ENCODE measurements at places on chromosomes 5 and 9.
A peak's percentile ranks its signal among the peaks of the same experiment; 100 is the strongest.

DNA sequence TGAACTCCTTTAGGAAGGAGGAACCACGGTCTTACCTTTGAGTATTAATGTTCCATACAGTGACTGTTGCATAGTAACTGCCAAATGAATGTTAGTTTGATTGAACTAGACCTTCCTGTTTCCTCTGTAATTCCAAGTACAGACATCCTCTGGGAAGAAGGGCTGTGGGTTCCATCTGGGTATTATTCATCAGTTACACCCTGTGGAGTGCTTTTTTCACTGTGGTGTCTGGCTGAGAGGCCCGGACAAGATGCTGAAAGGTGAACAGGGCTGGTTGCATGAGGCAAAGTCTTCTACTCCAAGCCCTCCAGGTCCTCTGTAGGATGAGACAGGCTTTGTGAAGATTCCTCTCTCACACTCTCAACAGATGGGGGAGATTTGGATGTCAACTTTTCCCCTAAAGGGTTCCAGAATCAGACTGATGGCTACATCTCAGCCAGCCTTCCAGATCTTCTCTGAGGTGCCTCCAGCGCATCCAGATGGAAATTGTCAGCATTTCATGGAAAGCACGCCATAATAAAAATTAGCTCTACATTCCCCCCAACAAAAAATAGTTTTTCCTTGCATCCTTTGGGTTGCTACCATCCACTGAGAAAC lies 230.9 kb downstream of the GAS1 start:
- no peak for DNase-seq

DNA sequence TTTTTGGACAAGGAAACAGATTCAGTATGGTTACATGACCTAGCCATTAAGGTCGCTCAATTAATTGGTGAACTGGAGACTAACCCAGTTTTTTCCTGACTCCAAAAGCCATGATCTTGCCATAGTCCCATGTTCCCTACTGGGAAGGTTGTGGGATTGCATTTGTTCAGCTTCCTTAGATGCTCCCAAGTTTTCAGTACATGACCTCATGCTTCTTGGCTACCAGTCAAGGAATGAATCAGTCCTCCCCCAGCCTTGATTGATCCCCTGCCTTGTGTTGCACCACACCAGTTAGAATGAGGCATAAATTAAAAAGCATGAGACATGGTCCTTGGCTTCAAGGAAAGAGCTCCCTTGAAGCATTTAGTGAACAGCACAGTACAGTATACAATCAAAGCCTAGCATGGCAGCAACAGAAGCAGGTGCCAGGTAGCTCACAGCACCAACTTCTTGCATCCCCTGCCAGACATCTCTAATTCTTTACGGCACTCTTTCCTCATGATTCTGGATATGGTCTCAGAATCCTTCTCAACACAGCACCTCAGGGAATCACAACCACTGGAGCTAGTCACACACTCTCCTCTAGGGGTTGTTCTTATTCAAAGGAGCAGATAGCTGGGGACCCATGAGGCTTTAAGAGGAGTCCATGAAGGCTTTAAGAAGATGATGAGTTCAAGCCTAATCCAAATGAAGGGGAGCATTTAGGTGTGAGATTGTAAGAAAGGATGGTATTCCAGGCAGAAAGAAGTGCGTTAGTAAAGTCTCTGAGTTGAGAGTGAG lies 295.5 kb upstream of the CLINT1 start:
- DNase-seq, result peak; percentile 86

GRCh38 chr9:68998385-68998784 lies 15.5 kb downstream of the PRKACG start:
- no peak for DNase-seq

- no peak for DNase-seq
Measured at GRCh38 chr5:124908581-124909451, 162.4 kb upstream of the ZNF608 start.

DNA sequence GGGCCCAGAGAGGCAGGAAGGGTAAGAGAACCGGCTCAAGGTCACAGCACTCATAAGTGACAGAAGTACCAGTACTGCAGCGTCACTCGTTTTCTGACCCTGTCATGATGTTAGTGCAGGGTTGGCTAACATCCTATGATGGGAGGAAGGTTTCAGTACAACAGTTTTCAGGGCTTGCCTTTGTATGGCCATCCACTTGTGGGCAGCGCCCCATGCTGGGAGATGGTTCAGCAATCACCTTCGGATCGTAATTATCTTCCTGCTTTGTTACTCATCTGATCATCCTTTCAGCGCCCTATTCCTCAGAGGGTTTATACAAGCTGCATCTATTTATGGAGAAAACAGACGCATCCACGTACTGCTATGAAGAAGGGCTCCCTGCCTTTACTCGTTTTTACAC lies 2.4 kb downstream of the MAP1B start:
- no peak for DNase-seq

- DNase-seq, result no peak
Measured at GRCh38 chr5:134560698-134561097, 35.2 kb downstream of the JADE2 start.

DNA sequence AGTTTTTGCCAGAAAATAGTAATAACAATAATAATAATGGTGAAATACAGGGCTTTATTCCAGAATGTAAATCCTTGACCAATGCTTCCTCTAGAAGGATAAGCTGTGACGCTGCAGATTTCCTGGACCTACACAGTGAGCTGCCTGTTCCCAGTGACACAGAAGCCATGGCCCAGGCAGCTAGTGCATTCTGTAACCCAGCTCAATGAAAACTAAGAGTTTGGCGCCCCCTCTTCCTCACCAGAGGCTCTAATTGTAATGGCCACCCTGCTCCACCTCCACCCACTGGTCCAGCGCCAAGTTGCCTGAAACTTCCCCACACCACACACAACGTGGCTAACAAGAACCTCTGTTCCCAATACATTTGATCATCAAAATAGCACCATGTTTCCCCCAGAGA lies 248.1 kb downstream of the CETN3 start:
- no peak for DNase-seq

DNA sequence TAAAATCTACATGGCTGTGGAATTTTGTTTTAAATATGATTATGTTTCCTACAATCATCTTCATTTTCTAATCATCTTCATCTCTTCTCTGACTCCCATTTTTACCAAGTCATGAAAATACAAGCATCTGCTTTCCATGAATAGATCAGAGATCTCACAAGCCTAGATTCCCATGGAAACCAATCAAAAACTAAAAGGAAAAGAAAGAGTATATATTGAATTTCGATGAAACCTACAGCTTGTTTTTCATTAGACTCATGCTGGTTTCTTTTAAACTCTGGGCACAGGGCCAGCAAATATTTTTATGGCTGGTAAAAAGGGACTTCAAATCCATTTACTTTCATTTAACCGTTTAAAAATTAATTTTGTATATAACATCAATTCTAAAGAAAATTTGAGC lies 51.2 kb downstream of the INVS start:
- no peak for DNase-seq

DNA sequence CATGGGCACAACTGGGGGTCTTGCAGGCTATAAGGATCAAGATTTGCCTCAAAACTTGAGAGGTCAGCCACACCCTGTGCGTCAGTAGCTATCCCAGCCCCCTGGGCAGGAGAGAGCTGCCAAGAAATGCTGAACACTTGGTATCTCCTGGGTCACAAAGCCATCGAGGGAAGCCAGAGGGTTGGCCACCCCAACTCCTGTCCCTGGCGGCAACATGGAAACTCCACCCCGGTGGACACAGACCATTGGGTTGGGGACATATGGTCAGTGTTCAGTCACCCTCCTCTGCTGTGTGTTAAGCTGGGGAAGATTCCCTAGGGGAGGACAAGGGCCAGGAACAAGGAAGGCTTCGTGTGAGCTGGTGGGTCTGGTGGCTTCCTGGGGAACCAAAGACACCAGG lies 140.6 kb downstream of the C5orf15 start:
- no peak for DNase-seq

GRCh38 chr9:106911951-106912350 lies 49.0 kb downstream of the ZNF462 start:
- DNase-seq, result no peak

GRCh38 chr9:69195668-69196067 lies 21.6 kb downstream of the TJP2 start:
- no peak for DNase-seq

- no peak for DNase-seq
Measured at GRCh38 chr9:130900701-130901497, 4.3 kb upstream of the QRFP start.

DNA sequence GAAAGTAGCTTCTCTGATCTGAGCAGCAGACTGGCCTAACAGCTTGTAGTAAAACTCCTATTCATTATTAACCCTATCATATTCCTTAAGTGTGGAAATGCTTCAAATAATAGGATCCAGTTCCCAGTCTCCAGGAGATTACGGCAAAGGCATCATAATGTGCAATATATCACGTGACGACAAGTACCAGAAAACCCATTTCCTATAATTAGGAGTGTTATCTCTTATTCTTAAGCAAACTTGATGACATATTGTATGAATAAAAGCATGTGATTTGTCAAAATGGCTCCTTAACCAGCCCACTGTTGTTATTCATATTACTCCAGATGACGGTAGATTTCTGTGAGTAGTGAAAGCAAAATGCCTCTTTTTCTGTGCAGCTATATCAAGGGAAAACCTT lies 2.9 kb downstream of the SV2C start:
- DNase-seq, result no peak

DNA sequence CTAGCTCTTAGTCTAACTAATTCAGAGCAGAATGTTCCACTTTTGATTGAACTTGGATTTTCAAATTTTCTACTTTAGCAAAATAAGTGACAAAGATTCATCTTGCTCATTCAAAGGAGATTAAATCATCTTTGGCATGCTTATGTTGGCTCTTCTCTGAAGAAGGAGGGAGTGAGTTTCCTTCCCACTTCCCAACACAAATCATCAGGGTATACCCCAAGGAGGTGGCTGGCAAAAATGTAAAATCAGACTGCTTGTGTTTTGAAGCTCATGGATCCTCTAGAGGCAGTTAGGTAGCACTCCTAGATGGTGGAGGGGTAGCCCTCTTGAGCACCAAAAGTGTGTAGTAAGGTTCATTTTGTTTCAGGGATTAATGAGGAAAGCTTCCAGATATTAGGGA lies 343.1 kb downstream of the OSTF1 start:
- no peak for DNase-seq

GRCh38 chr9:129761901-129762369 lies 9.1 kb upstream of the PTGES start:
- peak; percentile 50 for DNase-seq

DNA sequence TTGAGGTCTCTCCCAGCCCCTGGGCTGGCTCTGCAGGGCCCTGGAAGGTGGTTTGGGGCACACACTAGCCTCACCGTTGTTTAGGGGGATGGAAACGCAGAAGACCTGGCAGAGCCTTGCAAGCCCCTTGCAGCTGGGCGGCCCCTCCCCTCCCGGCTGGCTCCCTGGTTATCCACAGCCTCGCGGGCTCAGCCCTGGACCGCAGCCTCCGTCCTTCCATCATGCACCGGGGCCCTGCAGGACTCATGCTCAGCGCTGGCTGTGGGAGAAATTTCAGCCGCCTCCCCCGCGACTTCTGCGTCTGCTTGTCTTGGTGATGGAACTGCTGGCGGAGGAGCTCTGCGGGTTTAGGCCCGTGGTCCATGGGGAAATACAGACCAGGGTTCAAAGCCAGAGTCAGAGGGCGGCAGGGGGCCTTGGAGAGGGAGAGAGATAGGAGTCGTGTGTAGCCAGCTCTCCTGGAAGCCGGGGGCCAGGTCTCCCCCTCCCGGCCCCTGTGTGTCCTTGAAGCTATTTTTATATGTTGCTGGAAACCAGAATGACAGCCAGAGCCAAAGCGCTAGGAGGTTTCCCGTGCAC lies 75.8 kb upstream of the IER5L start:
- no peak for DNase-seq

DNA sequence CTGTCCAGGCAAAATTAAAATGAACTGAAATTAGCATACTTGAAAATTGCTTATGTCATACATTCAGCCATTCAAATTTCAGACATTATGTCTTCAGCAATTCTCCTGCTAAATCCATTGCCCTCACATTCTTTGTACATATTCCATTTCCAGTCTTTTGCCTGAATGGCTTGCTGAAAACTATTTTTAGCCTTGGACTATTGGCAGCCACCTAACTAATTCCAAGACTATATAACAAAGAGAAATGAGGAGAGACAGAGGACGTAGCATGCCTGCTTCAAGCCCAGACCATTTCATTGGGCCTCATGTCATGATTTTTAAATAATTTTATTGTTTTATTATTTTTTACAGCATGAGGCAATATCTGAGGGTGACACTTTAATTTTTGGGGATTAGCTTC lies 100.3 kb downstream of the MRPS30 start:
- DNase-seq, result no peak

DNA sequence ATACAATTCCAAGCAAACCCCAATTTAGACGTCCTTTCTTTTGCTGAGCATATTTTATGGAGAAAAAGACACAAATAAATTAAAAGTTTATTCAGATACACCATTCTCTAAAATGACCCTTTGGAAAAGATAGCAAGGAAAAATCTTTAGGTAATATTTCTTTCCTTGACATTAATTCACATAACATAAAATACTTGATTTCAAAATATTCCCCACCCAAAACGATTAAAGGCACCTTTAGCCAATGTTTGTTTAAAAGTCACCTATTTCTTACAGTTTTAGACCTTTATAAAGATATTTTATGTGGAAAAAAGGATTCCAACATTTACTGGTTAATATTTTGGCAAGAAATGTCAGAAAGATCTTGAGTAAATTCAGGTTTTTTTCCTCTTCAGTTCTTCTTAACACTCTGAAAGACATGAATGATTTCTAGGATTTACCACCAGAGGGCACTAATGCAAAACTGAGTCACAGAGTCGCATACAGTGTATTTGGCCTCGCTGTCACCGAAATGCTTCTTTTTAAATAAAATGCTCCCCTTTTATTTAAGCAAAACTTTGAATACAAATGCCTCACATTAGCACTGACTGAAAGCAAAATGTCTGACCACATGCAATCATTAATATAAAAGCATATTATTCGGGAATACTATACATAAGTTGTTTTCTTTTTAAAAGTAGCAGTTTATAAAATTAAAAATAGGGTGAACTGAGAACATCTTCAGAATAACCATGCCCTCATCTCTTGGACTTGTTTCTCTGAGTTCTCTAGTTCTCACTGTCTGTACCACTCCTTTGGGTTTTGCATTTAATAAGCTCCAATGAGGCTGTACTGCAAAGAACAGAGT lies 122.5 kb downstream of the SLC1A3 start:
- no peak for DNase-seq

DNA sequence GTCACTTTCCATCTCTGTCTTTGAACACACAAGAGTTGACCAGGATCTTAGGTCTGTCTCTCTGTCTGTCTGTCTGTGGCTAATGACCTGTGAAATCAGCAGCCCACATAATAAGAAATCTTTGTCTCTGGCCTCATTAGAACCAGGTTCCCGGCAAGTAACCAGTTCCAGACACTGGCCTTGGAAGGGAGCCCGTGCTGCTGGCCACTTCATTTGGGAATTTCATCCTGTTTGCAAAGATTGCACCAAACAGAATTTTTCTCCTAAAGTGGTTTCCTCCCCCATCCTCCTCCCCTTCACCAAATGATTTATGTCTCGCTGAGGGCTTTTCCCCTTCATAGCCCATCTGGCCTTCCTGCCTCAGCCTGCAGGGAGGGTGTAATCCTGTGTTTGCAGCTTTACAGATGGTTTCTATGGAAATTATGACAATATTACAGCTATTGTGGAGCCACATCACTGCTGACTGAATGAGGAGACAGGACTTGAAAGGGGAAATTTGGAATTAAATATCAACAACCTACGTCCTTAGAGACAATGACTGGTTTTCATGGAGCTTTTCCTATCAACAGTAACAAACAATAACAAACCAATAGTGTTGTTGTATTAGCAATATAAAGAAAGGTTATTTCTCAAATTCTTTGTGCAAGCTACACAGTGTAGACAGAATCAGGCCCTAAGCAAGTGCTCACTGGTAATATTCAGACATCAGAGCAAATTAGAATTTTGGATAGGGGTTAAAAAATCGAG lies 25.7 kb downstream of the DPYSL3 start:
- peak; percentile 99 for DNase-seq

GRCh38 chr9:81824802-81825730 lies 103.2 kb upstream of the SPATA31D4 start:
- no peak for DNase-seq
